AG04450 (cell line): ENCODE measurements at places on chromosomes 13 and 19.

- no peak for DNase-seq
Observed at GRCh38 chr13:57948884-57949283, 317.3 kb downstream of the PCDH17 start.

- no peak for DNase-seq
Observed at GRCh38 chr13:109812382-109812781, 26.0 kb upstream of the IRS2 start.

DNA sequence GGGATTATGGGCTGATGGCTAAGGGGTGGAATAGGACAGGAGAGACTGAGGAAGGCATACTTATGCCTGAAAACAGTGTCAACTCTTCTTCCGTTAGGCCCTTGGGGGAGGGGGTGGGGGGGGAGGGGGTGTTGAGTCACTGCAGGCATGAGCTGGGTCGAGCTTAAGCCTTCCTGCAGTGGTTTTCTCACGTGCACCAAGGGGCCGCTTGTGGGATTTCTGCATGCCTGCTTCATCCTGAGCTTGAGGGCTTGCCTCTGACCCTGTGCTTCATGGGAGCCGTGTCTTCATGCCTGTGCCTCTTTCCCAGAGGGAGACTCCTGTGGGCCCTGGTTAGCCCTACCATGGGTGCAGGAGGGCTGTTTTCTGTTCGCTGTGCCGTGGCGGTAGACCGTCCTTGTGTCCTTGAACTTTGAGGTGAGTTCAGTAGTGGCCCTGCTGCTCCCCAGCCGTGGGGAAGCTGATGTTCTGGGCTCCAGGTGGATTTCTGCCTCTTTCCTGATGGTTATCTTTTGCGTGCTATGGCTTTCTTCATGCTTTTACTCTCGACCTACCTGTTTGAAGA, 186.1 kb downstream of the PCCA start:
- DNase-seq = no peak

DNA sequence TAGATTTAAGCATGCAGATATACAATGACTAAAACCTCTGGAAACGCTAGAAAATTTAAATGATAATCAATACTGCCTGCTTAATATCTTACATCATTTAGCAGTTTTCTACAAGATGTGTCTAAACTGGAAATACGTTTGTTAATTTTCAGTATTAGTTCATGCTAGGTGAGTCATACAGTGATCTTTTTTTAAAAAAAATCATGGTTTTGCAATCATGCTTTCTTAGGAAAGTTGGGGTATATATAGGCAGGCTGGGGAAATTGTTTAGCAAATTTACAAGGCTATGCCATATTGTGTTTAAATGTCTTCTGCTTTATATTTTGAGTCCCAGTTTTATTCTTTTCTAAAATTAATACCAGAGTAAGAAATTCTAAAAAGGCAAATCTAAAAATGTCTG, 245.4 kb upstream of the SPRY2 start:
- no peak for DNase-seq

DNA sequence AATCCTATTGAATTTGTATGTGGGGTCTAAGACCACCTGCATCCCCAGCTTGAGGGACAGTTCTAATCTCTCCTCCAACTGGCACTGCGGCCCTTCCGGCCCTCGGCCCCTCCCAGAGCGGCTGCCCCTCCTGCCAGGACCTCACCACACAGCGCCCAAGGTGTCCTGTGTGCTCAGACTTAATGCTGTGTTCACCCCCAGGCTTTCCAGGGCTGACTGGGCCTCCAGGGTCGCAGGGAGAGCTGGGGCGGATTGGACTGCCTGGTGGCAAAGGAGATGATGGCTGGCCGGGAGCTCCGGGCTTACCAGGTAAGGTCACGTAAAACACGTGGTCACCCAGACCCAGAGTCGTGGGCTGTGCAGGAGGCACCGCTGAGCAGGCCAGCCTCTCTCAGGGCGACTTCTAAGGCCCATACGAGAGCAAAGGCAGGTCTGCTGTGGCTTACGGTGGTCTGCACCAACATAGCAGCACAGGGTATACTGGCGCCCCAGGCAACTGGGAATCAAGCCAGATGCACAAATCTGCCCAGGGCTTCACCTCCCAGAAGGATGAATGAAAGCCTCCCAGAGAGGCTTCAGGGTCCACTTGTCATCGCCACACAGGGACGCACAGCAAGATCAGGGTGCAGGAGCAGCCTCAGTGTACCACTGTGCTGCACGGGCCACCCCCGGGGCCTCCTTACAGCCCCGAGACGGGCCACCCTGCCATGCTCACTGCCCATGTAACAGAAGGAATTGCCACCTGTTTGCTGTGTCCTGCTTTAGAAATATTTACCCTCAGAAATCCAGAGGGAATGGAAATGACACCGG, 69.4 kb downstream of the RAB20 start:
- no peak for DNase-seq

DNA sequence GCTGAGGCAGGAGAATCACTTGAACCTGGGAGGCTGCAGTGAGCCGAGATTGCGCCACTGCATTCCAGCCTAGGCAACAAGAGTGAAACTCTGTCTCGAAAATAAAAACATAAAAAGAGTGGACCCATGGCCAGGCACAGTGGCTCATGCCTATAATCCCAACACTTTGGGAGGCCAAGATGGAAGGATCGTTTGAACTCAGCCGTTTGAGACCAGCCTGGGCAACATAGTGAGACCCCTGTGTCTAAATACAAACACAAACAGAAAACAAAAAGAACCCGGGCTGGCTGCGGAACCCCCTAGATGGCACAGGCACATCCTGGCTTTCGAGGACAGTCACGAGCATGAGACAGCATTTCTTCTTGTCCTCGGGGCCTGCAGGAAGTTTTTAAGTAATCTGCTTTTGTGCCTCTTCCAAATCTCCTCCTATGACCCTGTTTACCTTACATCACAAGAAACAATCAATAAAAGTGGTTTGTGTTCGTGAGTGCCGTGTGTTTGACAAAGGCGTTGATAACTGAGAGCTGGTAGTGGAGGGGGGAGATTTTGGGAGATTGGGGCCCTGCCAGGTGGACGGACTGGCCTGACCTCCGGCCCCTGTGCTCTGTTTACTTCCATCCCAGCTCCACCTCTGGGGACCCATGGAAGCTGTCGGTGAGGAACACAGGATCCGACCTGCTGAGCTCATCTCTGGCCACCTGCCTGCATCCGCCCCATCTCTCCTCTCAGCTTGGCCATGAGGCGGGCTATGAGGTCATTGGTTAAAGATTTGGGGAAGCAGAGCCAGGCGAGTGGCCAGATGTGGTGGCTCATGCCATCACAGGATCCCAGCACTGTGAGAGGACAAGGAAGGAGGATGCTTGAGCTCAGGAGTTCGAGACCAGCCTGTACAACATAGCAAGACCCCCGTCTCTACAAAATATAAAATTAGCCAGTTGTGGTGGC, 5.9 kb upstream of the GDF15 start:
- DNase-seq = peak; percentile 84

- DNase-seq = no peak
Observed at GRCh38 chr13:71580614-71581013, 286.4 kb downstream of the DACH1 start.

GRCh38 chr19:41339936-41340335, 13.8 kb downstream of the TGFB1 start:
- no peak for DNase-seq

GRCh38 chr13:71864094-71864985, 2.7 kb downstream of the DACH1 start:
- DNase-seq = no peak

- no peak for DNase-seq
Observed at GRCh38 chr13:51153527-51153926, 42.5 kb upstream of the C13orf42 start.

GRCh38 chr19:53333463-53334449, at the start of gene ZNF845:
Gene ZNF845 (plus strand): TSS chr19:53333749. CDS start chr19:53341308, 7,559 bp downstream.
- peak; percentile 73 for DNase-seq

GRCh38 chr19:7515645-7516151, at the start of gene ZNF358:
Gene ZNF358 (plus strand): TSS chr19:7516103. CDS start chr19:7519243, 3,140 bp downstream.
- no peak for DNase-seq

DNA sequence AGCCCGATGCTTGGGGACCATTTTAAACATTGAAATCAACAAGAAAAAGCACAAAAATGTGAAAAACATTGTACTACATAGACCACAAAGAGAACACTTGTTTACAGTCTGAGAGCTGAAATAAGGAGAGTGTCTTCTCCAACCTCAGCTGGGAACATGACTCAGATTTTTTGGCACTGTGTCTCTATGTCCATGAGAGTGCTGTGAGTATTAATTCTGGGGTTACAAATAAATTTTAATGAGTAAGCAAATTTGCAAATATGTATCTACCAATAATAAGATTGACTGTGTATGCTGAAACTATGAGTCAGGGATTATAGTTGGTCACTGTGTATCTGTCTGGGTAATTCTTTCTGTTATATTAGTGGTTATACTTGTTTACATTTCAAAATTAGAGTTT, 174.0 kb downstream of the DCT start:
- DNase-seq = no peak

DNA sequence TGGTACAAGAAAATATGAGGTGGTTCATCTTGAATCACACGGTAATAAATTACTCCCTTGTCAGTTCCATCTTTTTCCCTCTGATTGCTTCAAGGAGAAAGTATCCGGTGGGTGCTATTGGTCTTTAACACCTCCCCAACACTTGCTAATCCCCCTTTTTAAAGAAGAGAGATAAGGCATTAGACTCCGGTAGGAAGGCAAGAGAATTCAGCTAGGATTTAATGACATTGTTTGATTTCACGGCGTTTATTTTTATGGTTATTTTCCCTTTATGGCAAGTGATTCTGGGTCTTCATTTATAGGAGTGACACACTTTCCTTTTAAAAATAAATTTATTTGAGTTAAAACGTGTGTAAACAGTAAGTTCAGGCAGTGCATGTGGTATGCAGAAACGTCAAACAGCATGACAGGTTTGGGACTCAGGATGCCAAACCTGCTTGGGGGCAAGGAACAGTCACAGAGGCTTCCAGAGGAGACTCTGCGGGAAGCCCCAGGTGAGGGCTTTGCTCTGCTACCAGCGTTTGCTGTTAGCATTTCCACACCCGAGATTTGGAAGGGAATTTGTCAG, 36.5 kb downstream of the TSHZ3 start:
- DNase-seq = no peak

GRCh38 chr19:22935151-22935550, 67.8 kb downstream of the ZNF728 start:
- no peak for DNase-seq

GRCh38 chr13:97339988-97340749, 93.8 kb upstream of the RAP2A start:
- DNase-seq = no peak

- no peak for DNase-seq
Observed at GRCh38 chr13:66888698-66889097, 341.4 kb downstream of the PCDH9 start.

DNA sequence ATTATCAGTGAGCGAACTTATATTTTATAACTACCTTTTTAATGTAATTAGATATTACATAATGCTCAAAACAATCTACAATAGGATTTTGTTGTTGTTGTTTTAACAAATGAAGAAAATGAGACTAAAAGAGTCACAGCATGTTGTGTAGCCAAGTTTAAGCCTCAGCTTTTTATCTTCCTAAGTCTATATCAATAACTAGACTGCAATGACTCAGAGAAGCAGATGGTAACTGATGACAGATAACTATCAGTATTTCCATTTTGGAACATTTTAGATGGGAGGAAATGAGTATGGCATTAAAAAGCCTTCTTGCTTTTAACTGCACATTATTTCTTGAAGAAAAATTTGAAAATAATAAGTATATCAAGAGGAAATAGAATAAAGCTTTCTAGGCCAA, 825.2 kb downstream of the SLITRK1 start:
- DNase-seq = no peak

- DNase-seq = no peak
Observed at GRCh38 chr13:109123971-109124370, 494.6 kb downstream of the MYO16 start.

GRCh38 chr13:68173111-68173510, 943.0 kb upstream of the PCDH9 start:
- DNase-seq = no peak

DNA sequence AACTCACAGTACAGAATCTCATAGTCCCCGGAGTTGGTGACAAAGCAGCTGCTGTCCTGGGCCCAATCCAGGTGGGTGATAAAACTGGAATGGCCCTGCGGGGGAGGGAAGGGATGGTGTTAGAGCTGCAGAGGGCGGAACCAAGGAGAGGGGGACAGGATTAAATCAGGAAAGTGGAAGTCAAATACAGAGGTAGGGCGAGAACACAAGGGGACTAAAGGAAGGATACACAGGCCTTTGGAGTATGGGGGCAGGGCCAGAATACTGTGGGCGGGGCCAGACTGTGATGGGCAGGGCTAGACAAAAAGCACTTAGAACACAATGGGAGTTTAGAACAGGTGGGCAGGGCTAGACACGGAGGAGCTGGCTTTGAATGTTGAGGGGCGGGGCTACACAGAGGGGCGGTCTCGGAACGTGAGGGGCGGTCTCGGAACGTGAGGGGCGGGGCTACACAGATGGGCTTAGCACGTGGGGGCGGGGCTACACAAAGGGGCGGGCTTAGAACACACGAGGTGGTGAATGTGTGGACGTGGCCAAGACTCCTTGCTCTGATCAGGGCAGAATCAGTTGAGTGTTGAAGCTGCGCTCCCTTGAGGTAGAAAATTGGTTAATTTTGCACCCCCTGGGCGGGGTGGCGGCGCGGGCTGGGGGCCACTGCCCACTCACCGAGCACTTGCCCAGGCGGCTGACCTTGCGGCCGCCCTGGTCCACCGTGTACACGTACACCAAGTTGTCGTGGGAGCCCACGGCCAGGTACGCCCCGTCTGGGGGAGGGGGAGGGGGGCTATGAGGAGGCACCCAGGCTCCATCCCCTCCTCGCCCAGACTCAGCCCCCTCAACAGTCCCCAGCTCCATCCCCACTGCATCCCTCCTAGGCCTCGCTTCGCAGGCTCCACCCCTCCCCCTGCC, 14.0 kb upstream of the GPR4 start:
- peak; percentile 23 for DNase-seq

GRCh38 chr19:38389101-38389925, 816 bp downstream of the SPRED3 start:
- DNase-seq = peak; percentile 30

DNA sequence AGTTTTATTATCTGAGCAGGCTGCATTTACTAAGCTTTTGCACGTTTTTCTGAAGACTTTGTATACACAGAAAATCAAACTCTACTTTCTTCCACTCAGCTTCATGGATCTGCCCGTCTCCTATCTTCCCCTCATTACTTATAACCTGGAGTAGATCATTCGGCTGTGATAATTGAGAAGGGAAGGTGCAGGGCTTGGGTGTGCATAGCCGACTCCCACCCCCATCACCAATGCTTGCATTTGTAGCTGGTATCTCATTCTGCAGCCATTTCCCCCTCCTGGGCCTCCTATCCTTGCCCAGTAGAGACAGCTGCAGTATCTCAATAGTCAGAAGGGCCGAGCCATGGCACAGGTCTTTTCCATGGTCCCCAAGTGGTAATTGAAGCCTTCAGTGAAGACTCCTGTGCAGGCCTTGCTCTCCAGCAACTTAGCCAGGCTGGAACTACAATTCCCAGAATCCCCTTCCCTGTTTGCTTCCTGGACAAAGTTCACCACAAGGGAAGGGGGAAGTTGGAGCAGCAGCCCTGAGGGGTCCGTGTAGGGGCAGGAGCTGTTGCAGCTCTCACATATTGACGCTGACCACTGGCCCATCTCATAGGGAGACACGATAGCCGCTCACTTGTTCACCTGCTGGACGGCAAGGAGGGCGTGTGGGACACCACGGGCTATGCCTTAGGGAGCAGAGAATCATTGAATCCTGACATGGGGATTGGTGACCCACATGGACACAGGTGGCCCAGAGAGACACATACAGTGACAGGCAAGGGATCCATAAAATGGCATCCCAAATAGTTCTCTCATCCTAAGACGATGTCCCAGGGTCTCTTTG, 2.1 kb upstream of the SIGLEC8 start:
- no peak for DNase-seq

- no peak for DNase-seq
Observed at GRCh38 chr13:38044067-38044466, 174.5 kb upstream of the TRPC4 start.
